Ovary (tissue), 10 donors: ENCODE measurements at places on chromosomes 4 and X. TPM values are rescaled to one million over a fixed set of nuclear protein-coding genes. Genes with fewer than 3 reads are reported as not detected.
A peak's percentile ranks its signal among the peaks of the same experiment; 100 is the strongest.

GRCh38 chr4:94068753-94069719, 138.6 kb upstream of the SMARCAD1 start:
- no peaks in the 10 kb centered on the region for H3K36me3 ChIP-seq
- no peaks in the 10 kb centered on the region for H3K4me1 ChIP-seq
- no peak overlapping the region for H3K4me3 ChIP-seq
- H3K27ac ChIP-seq: no peak overlapping the region
- no peaks in the 10 kb centered on the region for H3K27me3 ChIP-seq
- DNase-seq: no peak

- no peak overlapping the region for H3K4me3 ChIP-seq
- no peak overlapping the region for H3K27ac ChIP-seq
- H3K27me3 ChIP-seq: no peaks in the 10 kb centered on the region
- no peaks in the 10 kb centered on the region for H3K4me1 ChIP-seq
- DNase-seq: no peak
These were observed 24.7 kb downstream of the SEC24D start for GRCh38 chr4:118810991-118811764.

DNA sequence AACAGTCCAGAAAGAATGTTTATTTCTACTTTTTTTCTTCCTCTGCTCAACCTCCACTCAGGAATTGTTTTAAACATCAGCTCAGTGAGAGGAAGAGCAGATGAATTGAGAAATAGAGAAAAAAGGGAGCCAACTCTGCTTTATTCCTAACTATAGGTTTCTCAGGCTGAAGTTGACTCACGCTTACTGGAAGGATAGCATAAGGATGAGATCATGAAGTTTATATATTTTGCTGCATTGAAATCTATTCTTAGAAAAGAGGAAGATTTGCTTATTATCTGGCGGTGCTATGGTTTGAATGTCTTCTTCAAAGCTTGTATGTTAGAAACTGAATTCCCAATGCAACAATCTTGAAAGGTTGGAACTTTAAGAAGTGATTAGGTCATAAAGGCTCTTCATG, 1673.4 kb upstream of the PCDH7 start:
- no peak overlapping the region for H3K27ac ChIP-seq
- no peaks in the 10 kb centered on the region for H3K27me3 ChIP-seq
- no peak overlapping the region for H3K4me3 ChIP-seq
- H3K36me3 ChIP-seq: no peaks in the 10 kb centered on the region
- no peaks in the 10 kb centered on the region for H3K4me1 ChIP-seq

- no peak overlapping the region for H3K4me3 ChIP-seq
- DNase-seq: no peak
- H3K27ac ChIP-seq: no peak overlapping the region
- H3K36me3 ChIP-seq: no peaks in the 10 kb centered on the region
- peaks cover 2% of the 10 kb centered on the region for H3K4me1 ChIP-seq
These were observed 51.2 kb upstream of the KLF3 start for GRCh38 chr4:38612646-38613414.

GRCh38 chr4:172410363-172410762, 597.2 kb downstream of the GALNTL6 start:
- DNase-seq: no peak
- no peaks in the 10 kb centered on the region for H3K27me3 ChIP-seq
- H3K4me3 ChIP-seq: no peak overlapping the region
- no peaks in the 10 kb centered on the region for H3K36me3 ChIP-seq
- H3K4me1 ChIP-seq: no peaks in the 10 kb centered on the region

DNA sequence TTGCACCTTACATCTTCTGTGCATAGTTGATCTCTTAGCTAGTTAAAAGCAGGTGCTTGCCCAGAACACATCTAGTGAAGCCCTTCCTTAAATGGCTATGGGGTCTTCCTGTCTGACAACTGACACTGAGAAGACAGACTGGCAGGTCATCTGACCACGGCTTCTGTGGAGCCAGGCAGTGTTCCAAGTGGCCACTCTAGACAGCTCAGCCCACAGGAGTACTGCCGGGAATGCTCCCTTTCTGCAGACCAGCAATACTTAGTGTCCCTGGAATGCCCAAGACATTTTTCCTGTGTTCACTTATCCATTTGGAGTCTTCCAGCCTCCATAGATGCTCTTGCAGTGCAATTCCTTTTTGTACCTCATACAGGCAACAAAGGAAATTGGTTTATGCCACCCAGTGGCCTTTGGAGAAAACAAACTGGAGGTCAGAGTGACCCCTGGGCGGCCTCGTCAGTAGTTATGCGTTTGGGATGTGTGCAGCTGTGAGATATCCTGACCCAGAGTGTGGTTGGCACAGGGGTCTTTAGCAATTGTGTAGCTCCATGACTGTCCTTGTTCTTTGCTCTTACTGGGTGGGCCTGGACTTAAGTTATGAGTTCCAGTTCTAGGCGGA, 335.5 kb downstream of the ARHGAP10 start:
- H3K36me3 ChIP-seq: no peaks in the 10 kb centered on the region
- H3K4me1 ChIP-seq: peaks cover 23% of the 10 kb centered on the region
- no peak overlapping the region for H3K27ac ChIP-seq
- DNase-seq: no peak

GRCh38 chrX:149205937-149206336, 299.2 kb downstream of the IDS start:
- H3K27ac ChIP-seq: no peak overlapping the region
- no peaks in the 10 kb centered on the region for H3K27me3 ChIP-seq
- no peak overlapping the region for H3K4me3 ChIP-seq
- no peaks in the 10 kb centered on the region for H3K36me3 ChIP-seq
- DNase-seq: no peak

- no peak overlapping the region for H3K27ac ChIP-seq
- no peaks in the 10 kb centered on the region for H3K36me3 ChIP-seq
- H3K27me3 ChIP-seq: no peaks in the 10 kb centered on the region
- H3K4me1 ChIP-seq: no peaks in the 10 kb centered on the region
- no peak overlapping the region for H3K4me3 ChIP-seq
These were observed 26.0 kb downstream of the LRIT3 start for GRCh38 chr4:109873791-109874514.

- H3K27me3 ChIP-seq: no peaks in the 10 kb centered on the region
- peak overlapping the region; percentile 83 for H3K4me3 ChIP-seq
- DNase-seq: no peak
- H3K27ac ChIP-seq: peak overlapping the region; percentile 69
- peaks cover 4% of the 10 kb centered on the region for H3K4me1 ChIP-seq
These were observed 792 bp downstream of the PPID start for GRCh38 chr4:158722291-158722916.

DNA sequence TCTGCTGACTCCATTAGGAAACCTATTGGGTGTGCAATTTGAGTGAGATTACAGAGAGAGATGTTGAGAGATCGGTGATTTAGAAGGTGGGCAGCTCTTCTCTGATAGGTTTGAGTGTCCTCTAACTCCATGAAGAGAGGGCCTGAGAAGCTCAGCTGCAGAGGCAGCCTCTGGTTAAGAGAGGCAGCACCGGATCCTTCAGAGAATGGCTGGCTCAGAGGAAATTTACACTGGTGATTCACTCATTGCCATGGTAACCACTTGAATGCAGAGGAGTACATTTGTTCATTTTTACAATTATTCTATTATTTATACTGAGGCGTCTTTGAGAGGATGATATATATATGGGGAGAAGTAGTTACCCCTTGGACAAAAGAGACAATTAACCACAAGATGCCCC, 171.7 kb downstream of the PDGFRA start:
- H3K27me3 ChIP-seq: no peaks in the 10 kb centered on the region
- H3K4me3 ChIP-seq: no peak overlapping the region
- DNase-seq: no peak
- no peaks in the 10 kb centered on the region for H3K36me3 ChIP-seq

- no peak for DNase-seq
- no peaks in the 10 kb centered on the region for H3K4me1 ChIP-seq
These were observed 179.5 kb upstream of the TBL1X start for GRCh38 chrX:9285342-9285771.

DNA sequence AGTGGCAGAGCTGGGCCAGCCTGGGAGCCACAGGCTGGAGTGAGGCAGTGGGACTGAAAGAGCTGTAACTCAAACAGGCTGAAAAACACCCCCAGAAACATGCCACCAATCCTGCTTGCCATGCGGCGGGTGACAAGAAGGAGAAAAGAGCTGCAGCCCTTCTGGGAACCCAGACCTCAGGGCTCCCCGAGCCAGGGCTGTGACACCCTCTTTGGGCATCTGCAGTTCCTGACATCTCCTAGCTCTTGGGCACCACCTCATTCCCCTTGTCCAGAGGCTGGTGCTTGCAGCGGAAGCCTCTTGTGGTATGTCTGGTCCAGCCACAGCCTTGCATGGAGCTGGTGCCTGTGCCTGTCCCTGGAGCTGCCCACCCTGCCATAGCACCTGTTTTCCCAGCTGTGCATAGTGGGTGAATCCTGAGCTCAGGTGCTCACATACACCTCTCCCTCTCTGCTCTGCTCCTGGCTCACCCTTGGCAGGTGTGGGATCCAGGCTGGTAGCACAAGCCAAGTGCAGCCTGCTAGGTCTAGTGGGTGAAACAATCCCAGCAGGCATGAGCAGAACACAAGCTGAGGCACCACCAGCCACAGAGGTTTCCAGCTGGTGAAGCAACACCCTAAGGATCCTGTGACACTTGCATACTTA, 149.0 kb downstream of the CXXC4 start:
- no peak overlapping the region for H3K4me3 ChIP-seq
- no peaks in the 10 kb centered on the region for H3K4me1 ChIP-seq
- no peaks in the 10 kb centered on the region for H3K36me3 ChIP-seq
- no peak overlapping the region for H3K27ac ChIP-seq
- DNase-seq: no peak

GRCh38 chr4:102736636-102737549, 23.9 kb downstream of the MANBA start:
- H3K36me3 ChIP-seq: no peaks in the 10 kb centered on the region
- no peak overlapping the region for H3K4me3 ChIP-seq
- no peaks in the 10 kb centered on the region for H3K27me3 ChIP-seq
- H3K27ac ChIP-seq: no peak overlapping the region

DNA sequence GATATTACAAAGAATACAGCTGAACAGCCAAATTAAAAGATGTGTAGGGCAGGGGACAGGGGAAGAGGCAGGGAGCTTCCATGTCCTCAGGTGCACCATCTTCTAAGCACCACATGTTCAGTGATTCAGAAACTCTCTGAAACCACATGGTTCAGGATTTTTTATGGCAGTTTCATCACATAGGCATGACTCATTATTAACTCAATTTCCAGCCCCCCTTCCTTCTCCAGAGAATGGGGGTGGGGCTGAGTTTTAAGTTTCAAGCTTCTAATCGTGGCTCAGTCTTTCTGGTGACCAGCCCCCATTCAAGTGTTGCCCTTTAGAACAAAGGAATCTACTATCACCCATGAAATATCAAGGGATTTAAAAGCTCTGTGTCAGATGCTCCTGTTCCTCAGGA, 317.8 kb upstream of the GALNT7 start:
- H3K36me3 ChIP-seq: no peaks in the 10 kb centered on the region
- H3K27ac ChIP-seq: no peak overlapping the region
- DNase-seq: no peak
- no peaks in the 10 kb centered on the region for H3K27me3 ChIP-seq
- no peak overlapping the region for H3K4me3 ChIP-seq

GRCh38 chrX:133555782-133556458, 140.6 kb upstream of the GPC4 start:
- H3K36me3 ChIP-seq: no peaks in the 10 kb centered on the region
- no peaks in the 10 kb centered on the region for H3K27me3 ChIP-seq
- no peak overlapping the region for H3K4me3 ChIP-seq
- H3K4me1 ChIP-seq: no peaks in the 10 kb centered on the region
- no peak for DNase-seq
- H3K27ac ChIP-seq: no peak overlapping the region

GRCh38 chr4:72568959-72569718, at the start of gene ADAMTS3:
ADAMTS3 (minus strand) TSS chr4:72569221; CDS start chr4:72568762, 459 bp downstream.
- H3K27me3 ChIP-seq: no peaks in the 10 kb centered on the region
- H3K27ac ChIP-seq: peak within 1 kb of the TSS; percentile 84
- peak; percentile 77 for DNase-seq
- peak within 1 kb of the TSS; percentile 59 for H3K4me3 ChIP-seq

DNA sequence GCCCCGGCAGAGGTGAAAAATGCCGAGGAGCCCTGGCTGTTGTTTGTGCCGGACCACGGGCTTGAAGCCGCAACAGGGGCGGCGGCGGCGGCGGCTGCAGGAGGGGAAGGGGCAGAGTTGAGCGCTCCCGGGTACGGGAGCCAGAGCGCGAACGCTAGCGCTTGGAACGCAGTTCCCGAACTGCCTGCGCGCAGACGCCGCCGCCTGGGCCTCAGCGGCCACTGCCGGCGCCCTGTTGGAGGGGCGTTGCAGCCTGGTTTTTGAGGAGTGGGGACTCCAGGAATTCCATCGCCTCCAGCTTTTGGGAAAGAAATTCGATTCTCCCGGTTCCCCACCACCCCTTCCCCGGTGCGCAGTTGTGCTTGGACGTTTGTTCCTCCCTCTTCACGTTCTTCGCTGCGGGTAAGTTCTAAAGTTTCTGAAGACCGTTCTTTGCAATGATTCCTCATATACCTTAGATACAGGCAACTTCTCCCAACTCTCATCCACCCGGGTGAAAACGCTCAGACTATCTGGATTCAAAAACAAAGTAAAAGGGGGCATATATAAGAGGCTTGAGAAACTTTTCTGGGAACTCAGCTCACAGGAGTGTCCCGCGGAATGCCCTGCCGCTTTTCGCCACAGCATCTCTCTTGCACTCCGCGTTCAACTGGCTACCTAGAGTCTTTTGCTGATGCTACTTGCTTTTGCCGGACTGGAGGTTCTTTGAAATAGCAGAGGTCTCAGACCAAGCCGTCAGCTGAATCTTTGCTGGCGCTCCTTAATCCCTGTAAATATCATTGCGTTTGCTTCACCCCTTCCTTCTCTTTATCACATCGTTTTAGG, 1.0 kb downstream of the FAT4 start:
- peaks cover 11% of the 10 kb centered on the region for H3K4me1 ChIP-seq
- H3K27ac ChIP-seq: peak overlapping the region; percentile 87
- H3K4me3 ChIP-seq: peak overlapping the region; percentile 76

GRCh38 chr4:38985410-38986100, 46.7 kb downstream of the TMEM156 start:
- no peaks in the 10 kb centered on the region for H3K4me1 ChIP-seq
- DNase-seq: no peak
- no peaks in the 10 kb centered on the region for H3K36me3 ChIP-seq
- no peaks in the 10 kb centered on the region for H3K27me3 ChIP-seq
- H3K27ac ChIP-seq: no peak overlapping the region

DNA sequence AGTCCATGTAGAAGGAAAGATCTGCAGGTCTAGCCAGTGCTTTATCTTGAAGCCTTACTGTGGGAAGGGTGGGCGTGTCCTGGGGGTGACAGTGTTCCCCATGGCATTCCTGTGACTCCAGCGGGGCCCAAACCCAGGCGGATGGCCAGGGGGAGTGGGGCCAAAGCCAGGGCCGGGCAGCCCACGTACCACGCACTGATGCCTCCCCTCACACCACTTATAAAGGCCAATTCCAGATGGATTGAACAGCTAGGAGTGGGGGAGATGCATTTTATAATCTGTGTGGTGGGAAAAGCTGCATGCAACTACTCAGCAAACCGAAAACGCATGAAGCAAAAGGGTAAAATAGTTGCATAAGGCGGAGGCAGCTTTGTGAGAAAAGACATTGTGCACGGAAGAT, 36.4 kb downstream of the NELFA start:
- no peaks in the 10 kb centered on the region for H3K27me3 ChIP-seq
- H3K36me3 ChIP-seq: no peaks in the 10 kb centered on the region
- no peak overlapping the region for H3K27ac ChIP-seq
- no peak overlapping the region for H3K4me3 ChIP-seq

The RHOXF2 gene
- total RNA-seq: 0.12 TPM

The VSIG4 gene
- 33.6 TPM for total RNA-seq

The DNAAF6 gene
- total RNA-seq: not detected

The TRPC5OS gene
- total RNA-seq: not detected

The ATP2B3 gene
- total RNA-seq: 0.27 TPM

The P2RY10 gene
- total RNA-seq: not detected

The CDS1 gene
- 8.7 TPM for total RNA-seq

The GABRB1 gene
- not detected for total RNA-seq

The SPACA5 gene
- total RNA-seq: not detected

The RBM47 gene
- total RNA-seq: 4.2 TPM

The AGTR2 gene
- not detected for total RNA-seq
